ENCODE measurements at places on chromosomes 16 and 17.

DNA sequence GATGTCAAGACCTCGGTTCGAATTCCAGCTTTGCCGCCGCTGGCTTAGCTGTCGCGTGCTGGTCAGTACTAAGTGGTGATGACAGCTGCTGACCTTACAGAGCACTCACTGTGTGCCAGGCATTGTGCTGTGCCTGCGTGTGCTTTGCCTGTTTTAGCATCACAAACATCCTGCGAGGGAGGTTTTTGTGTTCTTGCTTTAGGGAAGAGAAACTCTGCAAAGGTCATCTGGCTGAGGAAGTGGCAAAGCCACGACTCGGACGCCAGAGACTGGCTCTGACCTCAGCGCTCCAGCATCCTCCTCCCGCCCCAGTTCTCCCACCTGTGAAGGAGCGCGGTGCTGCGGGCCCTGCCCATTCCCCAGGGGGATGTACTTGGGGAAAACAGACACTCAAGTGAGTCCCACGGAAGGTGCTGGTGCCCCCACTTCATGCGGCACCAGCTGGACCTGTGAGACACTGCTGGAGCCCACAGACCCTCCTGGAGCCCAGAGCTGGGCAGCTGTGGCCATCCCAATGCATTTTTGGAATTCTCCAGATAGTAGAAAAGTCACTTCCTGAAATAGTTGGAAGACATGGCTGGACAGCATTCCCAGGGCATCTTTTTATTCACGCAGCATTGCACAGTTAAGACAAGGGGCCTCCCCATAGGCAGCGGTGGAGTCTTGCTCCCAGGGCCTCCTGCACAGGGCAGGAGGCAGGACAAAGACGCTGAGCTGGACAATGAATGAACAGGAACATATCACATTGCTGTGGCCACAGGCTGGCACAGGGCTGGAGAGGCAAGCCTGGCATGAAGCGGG is 20.0 kb upstream of the HERPUD1 start:
- no peak for DNase-seq

GRCh38 chr17:63571632-63572310 is 21.5 kb downstream of the DCAF7 start:
- DNase-seq: peak; percentile 31

- DNase-seq: no peak
Measured at GRCh38 chr17:4861052-4861451, 27.9 kb downstream of the MINK1 start.

- peak; percentile 100 for DNase-seq
Measured at GRCh38 chr17:6752068-6752909, 3.6 kb upstream of the XAF1 start.

- no peak for DNase-seq
Measured at GRCh38 chr16:87077750-87078127, 239.5 kb downstream of the C16orf95 start.

DNA sequence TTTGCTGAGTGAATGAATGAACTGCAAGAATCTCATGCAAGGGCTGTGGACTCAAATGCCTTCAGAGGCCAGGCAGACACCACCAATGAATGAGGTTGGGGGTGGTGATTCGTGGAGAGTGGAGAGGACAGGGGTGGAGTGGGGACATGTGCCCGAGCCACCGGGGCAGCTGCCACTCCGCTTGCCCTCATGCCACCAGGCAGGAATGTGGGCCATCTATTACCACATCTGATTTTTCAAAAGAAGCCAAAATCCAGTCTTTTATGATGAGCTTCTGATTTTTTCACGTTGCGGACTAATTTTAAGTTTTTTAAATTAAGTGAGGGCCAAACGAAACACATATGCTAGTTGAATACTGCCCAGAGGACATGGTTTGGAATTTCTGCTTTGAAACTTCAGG is 67.1 kb upstream of the SMURF2 start:
- DNase-seq: no peak

- no peak for DNase-seq
Measured at GRCh38 chr16:67399749-67400704, 6.7 kb upstream of the TPPP3 start.

DNA sequence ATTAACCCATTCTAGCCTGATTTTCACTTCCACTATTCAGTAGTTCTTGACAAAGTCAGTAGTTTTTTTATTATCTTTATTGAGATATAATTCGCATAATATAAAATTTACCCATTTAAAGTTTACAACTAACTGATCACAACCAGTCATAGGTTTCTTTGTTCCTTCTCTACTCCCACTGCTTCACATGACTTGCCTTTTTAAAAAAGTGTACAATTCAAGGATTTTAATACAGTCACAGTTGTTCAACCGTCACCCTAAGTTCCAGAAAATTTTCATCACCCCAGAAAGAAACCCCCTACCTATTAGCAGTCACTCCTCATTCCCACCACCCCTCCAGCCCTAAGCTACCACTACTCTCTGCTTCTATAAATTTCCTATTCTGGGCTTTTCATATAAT is 162.5 kb downstream of the TRIM37 start:
- DNase-seq: no peak

- no peak for DNase-seq
Measured at GRCh38 chr17:61570118-61570517, 20.9 kb downstream of the NACA2 start.

GRCh38 chr16:85935974-85936760 is 37.2 kb downstream of the IRF8 start:
- DNase-seq: no peak

- no peak for DNase-seq
Measured at GRCh38 chr17:39622380-39623006, 4.3 kb upstream of the PPP1R1B start.

- no peak for DNase-seq
Measured at GRCh38 chr17:6145946-6146345, 75.8 kb downstream of the WSCD1 start.

GRCh38 chr17:9174779-9175574 is 153.7 kb downstream of the NTN1 start:
- no peak for DNase-seq

GRCh38 chr16:24863582-24864437 is 18.0 kb downstream of the SLC5A11 start:
- no peak for DNase-seq

DNA sequence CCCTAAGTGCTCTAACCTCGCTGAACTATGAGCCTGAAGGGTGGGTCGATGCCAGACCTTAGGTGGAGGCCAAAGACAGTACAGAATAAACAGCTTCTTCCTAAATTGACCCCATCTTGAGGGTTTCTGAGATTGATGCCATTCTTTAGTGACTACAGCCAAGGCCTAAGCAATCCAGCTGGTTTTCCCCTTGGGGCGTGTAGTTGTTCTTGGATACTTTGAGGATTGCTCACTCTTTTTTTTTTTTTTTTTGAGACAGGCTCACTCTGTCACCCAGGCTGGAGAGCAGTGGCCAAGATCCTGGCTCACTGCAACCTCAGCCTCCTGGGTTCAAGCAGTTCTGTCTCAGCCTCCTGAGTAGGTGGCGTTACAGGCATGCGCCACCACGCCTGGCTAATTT is 2.0 kb downstream of the OVCA2 start:
- DNase-seq: no peak

DNA sequence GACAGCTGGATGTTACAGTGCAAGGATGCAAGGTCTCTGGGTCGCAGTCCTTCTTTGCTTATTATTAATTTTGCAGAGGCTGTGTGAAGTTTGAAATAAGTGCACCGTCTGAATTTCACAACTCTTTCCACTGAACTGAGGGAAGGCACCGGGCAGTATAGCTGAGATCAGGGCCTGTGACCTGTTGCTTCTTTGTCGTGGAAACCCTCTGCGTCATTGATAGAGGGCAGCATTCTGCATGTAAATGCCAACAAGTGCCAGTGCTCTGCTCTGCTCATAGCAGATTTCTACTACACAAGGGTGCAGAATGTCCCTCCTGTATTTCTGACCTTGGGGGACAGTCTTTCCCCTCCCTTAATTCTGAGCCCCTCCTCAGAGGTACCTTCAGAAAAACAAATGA is 26.0 kb downstream of the CD300LF start:
- no peak for DNase-seq

- no peak for DNase-seq
Measured at GRCh38 chr17:2656283-2656682, 55.3 kb downstream of the CLUH start.

DNA sequence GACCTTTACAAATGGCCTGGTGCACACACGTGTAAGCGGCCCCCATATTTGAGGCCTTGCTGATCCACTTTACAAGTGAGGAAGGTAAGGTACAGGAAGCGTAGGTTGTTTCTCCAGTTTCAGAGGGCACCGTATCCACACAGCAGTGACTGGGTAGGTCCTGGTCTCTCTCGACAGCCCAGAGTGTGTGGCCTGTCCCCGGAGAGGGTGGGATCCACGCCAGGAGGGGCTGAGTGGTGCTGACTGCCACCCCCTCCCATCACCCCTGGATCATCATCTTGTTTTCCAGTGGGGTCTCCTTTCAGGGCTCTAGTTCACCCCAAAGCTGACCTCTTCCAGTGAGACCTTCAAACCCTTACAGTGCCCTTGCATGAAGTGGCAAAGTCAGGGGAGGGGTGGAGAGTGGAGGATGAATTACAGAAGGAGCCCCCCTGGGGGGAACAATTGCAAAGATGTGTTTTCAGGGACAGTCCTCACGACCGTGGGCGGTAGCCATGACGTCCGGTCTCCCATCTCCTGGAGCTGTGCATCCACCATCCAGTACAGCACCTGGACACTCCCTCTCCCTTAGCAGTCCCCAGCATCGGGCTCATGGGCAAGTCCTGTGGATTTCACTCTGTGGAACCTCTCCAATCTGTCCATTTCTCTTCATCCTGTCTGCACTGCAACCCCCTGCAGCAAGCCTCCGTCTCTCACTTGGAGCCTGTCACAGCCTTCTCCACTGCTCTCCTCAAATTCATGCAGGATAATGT is 4.5 kb upstream of the BANP start:
- DNase-seq: no peak

GRCh38 chr16:70796301-70796700 is 4.7 kb downstream of the VAC14 start:
- DNase-seq: no peak

- DNase-seq: no peak
Measured at GRCh38 chr17:18280766-18281371, 20.4 kb downstream of the MIEF2 start.

- DNase-seq: no peak
Measured at GRCh38 chr17:17088541-17089525, 46.6 kb downstream of the MPRIP start.

- DNase-seq: no peak
Measured at GRCh38 chr17:66984730-66985129, 20.2 kb downstream of the CACNG4 start.

- no peak for DNase-seq
Measured at GRCh38 chr17:38705803-38706504, 881 bp downstream of the MLLT6 start.

GRCh38 chr17:10156599-10156947 is 41.8 kb downstream of the GAS7 start:
- DNase-seq: no peak

DNA sequence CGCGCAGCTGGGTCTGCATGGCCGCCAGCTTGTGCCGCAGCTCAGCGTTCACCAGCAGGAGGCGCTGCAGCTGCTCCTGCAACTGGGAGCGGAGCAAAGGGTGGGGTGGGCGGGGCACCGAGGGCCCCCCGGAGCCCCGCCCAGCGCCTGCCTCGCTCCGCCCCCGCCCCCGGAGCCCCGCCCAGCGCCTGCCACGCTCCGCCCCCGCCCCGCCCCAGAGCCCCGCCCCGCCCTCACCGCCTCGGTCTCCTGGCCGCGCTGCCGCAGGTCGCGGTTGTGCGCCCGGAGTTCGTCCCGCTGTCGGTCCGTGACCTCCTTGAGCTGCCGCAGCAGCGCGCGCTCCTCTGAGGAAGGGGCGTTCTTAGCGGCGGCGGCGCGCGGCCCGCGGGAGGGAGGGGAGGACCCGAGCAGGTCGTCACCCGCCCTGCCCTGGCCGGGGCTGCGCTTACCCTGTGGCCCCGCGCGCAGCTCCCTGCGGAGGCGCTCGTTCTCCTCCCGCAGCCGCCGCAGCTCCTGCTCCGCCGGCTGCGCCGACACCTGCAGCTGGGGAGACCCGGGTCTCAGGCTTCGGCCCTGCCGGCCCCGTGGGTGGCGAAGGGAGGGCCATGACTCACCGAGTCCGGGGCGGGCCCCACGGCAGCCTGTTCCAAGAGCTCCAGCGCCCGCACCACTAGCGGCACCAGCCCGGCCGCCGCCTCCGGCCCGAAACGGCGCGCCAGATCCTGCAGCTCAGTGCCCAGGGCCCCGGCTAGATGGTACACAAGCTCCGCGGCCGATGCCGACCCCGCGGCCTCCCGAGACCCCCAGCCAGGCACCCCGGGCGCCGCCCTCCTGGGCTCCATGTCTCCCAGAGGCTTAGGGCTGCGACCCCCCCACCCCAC is 463 bp downstream of the RILP start:
- DNase-seq: peak; percentile 67

- peak; percentile 4 for DNase-seq
Measured at GRCh38 chr16:54077050-54077821, 209.4 kb downstream of the IRX3 start.

- DNase-seq: no peak
Measured at GRCh38 chr17:50848711-50849110, 13.3 kb downstream of the WFIKKN2 start.

Data from AG04449 (cell line).